ENCODE measurements at places on chromosomes 4 and X.

- peak; percentile 30 for DNase-seq
Measured at GRCh38 chr4:166165829-166166420, 292.9 kb downstream of the TLL1 start.

GRCh38 chr4:164748375-164748774 is 5.6 kb upstream of the SMIM31 start:
- DNase-seq = no peak

GRCh38 chr4:40196272-40196671 is 559 bp upstream of the RHOH start:
- DNase-seq = no peak

GRCh38 chrX:68570598-68570997 is 71.7 kb downstream of the YIPF6 start:
- DNase-seq = no peak
